ENCODE measurements at places on chromosomes 7 and 10.

DNA sequence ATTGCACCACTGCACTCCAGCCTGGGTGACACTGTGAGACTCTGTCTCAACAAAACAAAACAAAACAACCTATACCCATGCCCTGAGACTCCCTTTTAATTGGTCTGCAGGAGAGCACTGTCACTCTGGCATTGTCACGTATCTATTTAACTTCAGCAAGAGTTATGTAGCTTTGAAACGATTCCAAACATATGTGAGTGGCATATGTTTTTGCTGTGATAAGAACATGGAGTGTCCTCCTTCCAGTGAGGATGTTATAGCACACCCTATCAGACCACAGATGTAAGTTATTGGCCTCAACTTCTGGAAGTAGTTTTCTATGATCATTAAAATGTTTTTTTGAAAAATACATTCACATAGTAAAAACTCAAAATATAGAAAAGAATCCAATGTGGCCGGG is 15.5 kb upstream of the DNAJC12 start:
- no peak for DNase-seq

- no peak for DNase-seq
Measured at GRCh38 chr10:129483430-129484010, 16.5 kb downstream of the MGMT start.

GRCh38 chr10:20494474-20494873 is 402.6 kb downstream of the NEBL start:
- no peak for DNase-seq

DNA sequence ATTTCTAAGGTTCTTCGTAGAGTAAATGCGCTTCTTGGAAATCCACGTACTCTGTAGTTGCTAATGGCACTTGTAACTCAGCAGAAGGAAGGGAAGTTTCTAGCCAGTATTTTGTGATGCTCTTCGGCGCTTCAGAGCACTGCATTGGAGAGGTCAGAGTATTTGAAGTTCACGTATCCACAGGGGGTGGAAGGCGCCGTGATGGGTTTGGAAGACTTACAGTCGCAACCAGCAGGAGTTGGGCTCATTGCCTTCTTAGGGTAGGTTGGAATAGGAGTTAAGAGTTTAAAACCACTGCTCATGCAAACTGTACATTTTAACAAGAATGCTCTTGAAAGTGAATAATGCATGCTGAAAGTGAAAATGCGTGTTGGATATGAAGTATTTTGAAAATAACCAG is 49.1 kb downstream of the SHH start:
- DNase-seq = no peak

- DNase-seq = no peak
Measured at GRCh38 chr10:116241642-116242410, 31.2 kb downstream of the GFRA1 start.

DNA sequence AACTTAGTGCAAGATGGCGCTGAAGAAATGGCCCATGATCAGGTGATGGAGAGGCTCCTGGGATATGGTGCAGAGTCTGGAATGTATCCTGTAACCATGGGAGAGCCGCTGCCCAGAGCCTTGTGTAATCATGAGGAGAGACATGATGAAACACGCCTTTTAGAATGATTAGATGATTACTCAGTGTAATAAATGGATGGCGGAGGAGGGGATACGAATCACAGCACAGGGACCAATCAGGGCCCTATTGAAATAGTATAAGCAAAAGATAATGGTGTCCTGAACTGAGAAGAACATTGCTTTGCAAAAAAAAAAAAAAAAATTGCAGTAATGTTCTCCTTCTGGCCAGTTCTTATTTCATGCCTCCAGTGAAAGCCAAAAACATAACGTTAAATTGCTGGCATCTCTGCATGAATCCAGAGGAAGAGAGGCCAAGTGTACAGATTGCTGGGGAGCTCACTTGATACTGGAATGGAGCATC is 668.5 kb upstream of the AUTS2 start:
- no peak for DNase-seq

DNA sequence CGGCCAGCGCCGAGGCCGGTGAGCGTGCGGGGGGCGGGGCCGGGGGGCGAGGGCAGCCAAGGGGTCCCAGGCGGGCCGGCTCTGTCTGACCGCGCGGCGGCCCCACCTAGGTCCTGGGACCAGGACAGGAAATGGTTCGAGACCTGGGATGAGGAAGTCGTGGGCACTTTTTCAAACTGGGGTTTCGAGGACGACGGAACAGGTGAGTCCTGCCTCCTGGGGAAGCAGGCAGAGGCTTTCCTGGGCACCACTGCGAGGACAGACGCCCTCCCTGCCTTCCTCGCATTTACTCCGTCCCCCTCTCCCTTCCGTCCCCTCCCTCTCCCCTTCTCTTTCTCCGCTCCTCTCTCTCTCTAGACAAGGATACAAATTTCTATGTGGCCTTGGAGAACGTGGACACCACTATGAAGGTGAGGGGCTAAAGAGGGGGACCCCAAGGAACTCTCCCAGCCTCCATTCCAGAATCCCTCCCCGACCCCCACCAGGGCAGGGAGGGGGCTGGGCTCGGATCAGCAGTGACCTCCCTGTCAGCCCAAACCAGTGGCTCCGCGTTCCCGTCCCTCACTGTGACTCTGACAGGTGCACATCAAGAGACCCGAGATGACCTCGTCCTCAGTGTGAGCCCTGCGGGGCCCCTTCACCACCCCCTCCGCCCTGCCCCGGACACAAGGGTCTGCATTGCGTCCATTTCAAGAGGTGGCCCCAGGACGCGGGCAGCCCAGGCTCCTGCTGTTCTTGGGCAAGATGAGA is 2.6 kb upstream of the MUC12 start:
- DNase-seq = no peak

GRCh38 chr7:157845203-157845835 is 508.5 kb downstream of the DNAJB6 start:
- no peak for DNase-seq

DNA sequence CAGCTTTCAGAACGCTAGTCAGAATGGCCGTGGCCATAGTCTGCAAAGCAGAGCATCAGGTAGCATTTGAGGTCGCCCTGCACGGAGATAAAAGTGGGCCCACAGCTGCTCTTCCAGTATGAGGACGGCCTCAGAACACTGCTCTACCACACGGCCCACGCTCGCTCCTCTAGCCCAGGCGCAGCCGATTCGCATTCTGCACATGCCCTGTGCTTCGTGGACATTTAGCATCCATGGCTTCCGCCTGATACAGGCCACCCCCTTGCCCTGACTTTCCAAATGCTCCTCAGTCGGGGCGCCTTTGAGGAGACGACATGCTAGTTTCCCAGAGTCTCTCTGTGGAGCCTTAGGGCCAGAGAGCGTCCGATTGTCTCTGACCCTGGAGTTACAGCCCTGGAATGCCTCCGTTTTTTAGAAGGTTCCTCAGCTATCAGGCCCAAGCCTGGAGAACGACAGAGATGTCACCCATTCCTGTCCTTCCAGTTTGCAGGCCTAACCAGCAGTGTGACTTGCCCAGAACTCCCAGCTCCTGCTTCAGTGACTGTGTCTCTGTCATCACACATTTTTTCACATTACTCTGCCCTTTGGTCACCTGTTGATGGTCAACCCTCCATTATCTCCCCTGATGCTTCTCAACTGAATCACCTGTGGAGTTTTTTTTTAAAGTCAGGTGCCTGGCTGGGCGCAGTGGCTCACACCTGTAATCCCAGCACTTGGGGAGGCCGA is 14.3 kb downstream of the STRA8 start:
- no peak for DNase-seq
